Activated CD4-positive, alpha-beta T cell treated with anti-CD3 and anti-CD28 coated beads, Interleukin-2, amount 50 U/mL, for 24 hours (primary cell): ENCODE measurements at places on chromosomes 12 and 14.

DNA sequence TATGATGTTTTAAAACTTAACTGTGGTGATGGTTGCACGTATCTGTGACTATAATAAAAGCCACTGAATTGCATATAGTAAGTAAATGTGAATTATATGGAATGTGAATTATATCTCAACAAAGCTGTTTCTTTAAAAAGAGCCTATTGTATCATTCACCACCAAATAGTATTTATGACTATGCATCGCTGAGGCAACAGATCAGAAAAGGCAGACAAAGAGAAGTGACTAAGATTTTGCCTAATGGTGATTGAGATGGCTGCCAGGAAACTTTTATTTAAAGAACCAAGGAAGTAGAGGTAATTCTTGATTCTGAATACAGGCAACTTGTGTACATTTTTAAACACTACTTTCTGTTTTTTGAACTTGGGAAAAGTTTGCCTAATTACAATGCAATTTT is 31.7 kb downstream of the DHRS7 start:
- no peak for DNase-seq

DNA sequence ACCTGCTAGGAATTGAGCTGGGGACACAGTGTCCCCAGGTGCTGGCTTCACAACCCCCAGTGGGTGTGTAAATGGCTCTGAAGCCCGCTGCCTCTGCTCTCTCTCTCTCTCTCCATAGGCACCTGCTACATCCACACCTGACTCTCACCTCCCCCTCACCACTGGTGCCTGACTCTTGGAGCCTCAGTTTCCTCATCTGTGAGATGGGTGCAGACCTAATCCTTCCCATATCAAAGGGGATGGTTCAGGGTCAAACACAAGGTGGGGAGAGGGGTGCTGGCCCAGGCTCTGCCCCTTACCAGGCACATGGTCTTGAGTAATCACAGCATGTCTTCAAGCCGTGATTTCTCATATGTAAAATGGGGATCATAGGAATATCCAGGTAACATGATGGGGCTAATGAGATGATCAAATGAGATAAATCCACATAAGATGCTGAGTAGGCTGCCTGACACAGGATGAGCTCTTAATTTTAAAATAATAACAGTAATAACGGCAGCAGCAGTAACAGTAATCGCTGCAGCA is 37.6 kb downstream of the TESC start:
- no peak for DNase-seq

GRCh38 chr14:75213172-75213571 is 36.8 kb upstream of the TMED10 start:
- DNase-seq: no peak

- DNase-seq: no peak
Observed at GRCh38 chr12:89210277-89210676, 142.0 kb downstream of the DUSP6 start.

- DNase-seq: no peak
Observed at GRCh38 chr12:113766131-113766878, 199.8 kb downstream of the RBM19 start.
